ENCODE measurements at places on chromosomes 12 and 14.
A peak's percentile ranks its signal among the peaks of the same experiment; 100 is the strongest.

- DNase-seq = no peak
These were observed 358.6 kb downstream of the EGLN3 start for GRCh38 chr14:33592297-33592696.

DNA sequence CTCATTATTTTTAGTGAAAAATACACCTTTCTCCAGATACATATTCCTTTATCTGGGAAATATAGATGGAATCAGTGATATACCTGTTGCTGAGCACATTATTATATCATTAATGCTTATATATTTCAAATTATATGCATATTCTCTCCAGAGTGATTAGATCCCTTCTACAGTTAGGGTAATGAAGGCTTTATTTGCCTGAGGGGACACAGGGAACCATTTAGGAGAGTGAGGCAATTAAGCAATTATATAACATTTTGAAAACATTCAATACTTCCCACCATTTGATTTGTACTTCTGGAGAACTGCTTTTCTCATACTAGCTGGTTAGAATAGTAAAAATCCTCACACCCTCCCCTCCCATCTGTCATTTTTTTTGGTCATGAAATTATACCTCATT is 212.8 kb upstream of the NOVA1 start:
- no peak for DNase-seq

- DNase-seq = no peak
These were observed 4.3 kb downstream of the IPO4 start for GRCh38 chr14:24184104-24184970.

GRCh38 chr12:62471734-62472133 is 5.1 kb downstream of the MON2 start:
- DNase-seq = no peak

- no peak for DNase-seq
These were observed 53.8 kb upstream of the NPFF start for GRCh38 chr12:53560912-53561589.

- DNase-seq = no peak
These were observed 22.9 kb upstream of the CTDSP2 start for GRCh38 chr12:57869298-57869926.

GRCh38 chr14:101595887-101596721 is 34.8 kb downstream of the DIO3 start:
- no peak for DNase-seq

- no peak for DNase-seq
These were observed 73.0 kb upstream of the ATF1 start for GRCh38 chr12:50690925-50691324.

GRCh38 chr14:42654707-42655106 is 1048.0 kb downstream of the LRFN5 start:
- no peak for DNase-seq

- DNase-seq = no peak
These were observed 54.7 kb downstream of the FRS2 start for GRCh38 chr12:69524755-69525469.

DNA sequence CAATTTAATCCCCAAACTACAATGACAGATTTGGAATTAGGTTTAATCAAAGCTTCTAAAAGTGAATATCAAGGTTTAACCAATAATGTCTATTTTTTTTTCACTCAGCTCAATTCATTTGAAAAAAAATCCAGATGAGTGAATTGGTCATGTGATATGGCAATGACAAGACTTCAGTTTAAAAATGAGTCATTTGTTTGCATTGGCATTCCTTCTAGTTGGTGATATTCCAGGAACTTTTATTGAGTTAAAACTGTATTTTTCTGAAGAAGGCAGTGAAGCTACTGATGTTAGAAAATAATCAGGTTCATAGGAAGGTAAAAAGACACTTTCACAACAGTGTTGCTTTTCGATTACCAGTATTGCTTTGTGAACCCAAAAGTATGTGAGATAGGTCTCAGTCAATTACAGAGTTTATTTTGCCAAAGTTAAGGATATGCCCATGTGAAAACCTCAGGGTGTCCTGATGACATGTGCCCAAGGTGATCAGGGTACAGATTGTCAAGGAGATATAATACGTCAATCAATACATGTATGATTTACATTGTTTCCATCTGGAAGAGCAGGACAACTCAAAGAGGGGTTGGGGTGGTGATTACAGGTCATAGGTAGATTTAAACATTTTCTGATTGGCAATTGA is 1214.9 kb downstream of the GALC start:
- DNase-seq = no peak

- DNase-seq = no peak
These were observed 90.4 kb downstream of the SRRM4 start for GRCh38 chr12:119071638-119072231.

DNA sequence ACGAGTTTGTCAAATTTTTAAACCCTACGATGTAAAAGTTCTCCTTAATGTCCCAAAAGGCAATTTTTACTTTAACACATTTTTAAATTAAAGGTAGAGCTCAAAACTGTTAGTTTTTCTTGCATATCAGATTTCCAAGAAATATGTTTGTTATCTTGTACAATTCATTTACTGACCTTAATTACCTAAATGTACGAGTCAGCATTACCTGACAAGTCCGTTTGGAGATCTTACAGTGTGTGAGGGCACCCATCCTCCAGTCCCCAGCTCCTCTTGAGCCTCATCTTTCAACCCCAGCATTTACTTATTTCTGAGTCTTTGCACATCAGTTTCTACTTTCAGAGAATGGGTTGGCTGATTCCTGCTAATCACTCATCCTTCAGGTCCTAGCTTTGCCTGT is 23.7 kb downstream of the PPM1H start:
- DNase-seq = no peak

- DNase-seq = no peak
These were observed 9.7 kb upstream of the UBC start for GRCh38 chr12:124923905-124924734.

GRCh38 chr14:70707138-70708038 is 65.7 kb downstream of the TTC9 start:
- DNase-seq = no peak

DNA sequence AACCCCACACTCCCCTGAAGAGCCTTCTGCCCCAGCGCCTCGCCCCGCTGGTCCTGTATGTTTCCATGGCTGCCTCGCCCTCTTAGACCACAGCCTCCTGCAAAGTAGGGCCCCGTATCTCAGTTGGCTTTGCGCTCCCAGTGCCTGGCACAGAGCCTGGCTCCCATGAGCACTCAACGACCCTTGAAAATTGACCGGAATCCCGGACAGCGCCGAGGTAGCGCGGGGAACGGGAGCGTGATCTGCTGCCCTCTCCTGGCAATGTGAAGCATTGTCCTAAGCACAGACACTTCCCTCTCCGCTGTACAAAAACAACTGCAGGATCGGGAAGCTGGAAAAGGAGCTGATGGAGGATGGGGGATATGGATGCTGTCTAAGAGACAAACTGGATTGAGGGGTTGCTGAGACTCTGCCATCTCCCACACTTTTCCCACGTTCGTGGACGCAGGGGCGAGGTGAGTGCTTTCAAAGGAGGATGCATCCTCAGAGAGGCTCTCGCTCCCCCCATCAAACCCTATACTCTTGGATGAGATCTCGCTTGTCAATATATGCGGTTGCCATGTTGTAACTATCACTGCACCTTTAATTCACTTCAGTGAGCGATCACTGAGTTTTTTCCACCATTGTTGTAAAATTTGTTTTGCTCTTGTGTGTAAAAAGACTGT is 10.7 kb upstream of the FKBP4 start:
- peak; percentile 21 for DNase-seq

- no peak for DNase-seq
These were observed 48.8 kb downstream of the SYNE2 start for GRCh38 chr14:63901434-63902085.

- DNase-seq = no peak
These were observed at the start of gene RASSF8 for GRCh38 chr12:25958428-25959070. TSS of gene RASSF8 (plus strand) at chr12:25958682. CDS start at chr12:26055344, 96,662 bp downstream.

Data from stimulated activated CD8-positive, alpha-beta memory T cell treated with anti-CD3 and anti-CD28 coated beads, Interleukin-12 subunit alpha, Interleukin-12 subunit beta, amount 100 ng/mL, for 1 hour (primary cell).